HepG2 (cell line): ENCODE measurements at places on chromosomes 1 and 21.

GRCh38 chr1:77742011-77742555 lies 17.6 kb downstream of the USP33 start:
- DNase-seq: no peak

DNA sequence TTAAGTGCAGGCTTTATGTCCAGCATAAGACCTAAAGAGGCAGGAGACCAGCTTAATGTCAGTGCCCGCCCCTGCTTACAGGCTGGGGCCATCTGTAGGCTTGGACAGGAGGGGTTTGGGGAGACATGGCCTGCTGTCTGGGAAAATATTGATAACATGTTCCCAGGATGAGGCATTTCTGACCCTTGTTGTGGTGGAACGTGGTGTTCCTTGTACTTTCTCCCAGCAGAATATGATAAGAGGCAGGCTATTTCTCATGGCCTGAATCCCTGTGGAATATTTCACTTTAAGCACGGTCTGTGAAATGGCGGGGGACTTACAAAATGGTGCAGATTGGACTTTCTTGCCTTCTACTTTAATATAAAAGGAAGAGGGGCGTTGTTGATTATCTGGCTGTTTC lies 41.9 kb upstream of the PLA2G5 start:
- DNase-seq: no peak

GRCh38 chr1:7224081-7224534 lies 438.9 kb downstream of the CAMTA1 start:
- no peak for DNase-seq

DNA sequence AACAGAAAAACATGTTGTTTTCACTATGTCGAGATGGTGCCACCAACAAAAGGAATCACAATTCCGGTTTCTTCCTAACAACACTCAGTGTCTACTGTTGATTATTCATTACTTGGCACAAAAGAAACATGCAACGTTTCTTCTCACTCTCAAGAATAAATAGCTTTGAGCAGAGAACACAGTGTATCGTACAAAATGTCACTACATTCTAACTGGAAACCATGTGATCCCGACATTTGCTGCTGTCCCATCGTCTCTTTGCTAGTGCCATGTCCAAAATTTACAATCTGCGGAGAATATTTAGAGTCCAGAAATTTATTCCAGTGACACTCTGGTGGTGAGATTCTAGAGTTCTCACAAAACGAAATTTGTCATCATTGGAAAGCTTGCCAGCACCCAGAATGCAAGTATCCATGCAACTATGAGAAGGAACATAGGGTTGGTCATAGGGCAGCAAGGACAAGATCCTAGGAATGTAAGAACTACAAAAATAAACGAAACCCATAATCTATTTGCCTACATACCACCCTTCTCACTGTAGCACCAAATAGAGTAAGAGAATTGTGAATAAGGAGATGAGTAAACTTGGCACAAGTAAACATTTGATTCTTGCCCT lies 505.1 kb downstream of the LTN1 start:
- DNase-seq: no peak

DNA sequence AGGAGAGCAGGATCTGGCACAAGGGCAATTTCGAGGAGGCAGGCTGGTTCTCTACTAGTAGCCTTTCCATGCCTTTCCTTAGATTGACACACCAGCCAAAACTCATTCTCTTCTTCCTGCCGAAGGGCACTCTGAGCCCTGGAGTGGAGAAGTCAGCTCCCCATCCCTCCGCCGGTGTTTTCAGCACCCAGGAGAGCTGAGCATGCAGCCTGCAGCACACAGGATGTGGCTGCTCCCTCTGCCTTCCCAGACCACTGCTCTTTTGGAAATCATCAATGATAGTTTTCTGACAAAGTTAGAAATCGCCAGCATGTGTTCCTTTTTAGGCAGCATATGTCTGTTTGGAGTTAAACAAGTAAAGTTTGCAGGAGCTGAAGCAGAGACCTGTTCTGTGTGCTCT lies 11.7 kb downstream of the RNU5D-1 start:
- no peak for DNase-seq
